Activated T-cell treated with anti-CD3 and anti-CD28 coated beads, Interleukin-2, amount 50 U/mL, for 72 hours (primary cell): ENCODE measurements at places on chromosomes 6 and 20. TPM values are rescaled to one million over a fixed set of nuclear protein-coding genes. Genes with fewer than 3 reads are reported as not detected.

Gene STMND1
- total RNA-seq = not detected

GRCh38 chr20:43570496-43570895 lies 11.7 kb downstream of the SGK2 start:
- DNase-seq = no peak

DNA sequence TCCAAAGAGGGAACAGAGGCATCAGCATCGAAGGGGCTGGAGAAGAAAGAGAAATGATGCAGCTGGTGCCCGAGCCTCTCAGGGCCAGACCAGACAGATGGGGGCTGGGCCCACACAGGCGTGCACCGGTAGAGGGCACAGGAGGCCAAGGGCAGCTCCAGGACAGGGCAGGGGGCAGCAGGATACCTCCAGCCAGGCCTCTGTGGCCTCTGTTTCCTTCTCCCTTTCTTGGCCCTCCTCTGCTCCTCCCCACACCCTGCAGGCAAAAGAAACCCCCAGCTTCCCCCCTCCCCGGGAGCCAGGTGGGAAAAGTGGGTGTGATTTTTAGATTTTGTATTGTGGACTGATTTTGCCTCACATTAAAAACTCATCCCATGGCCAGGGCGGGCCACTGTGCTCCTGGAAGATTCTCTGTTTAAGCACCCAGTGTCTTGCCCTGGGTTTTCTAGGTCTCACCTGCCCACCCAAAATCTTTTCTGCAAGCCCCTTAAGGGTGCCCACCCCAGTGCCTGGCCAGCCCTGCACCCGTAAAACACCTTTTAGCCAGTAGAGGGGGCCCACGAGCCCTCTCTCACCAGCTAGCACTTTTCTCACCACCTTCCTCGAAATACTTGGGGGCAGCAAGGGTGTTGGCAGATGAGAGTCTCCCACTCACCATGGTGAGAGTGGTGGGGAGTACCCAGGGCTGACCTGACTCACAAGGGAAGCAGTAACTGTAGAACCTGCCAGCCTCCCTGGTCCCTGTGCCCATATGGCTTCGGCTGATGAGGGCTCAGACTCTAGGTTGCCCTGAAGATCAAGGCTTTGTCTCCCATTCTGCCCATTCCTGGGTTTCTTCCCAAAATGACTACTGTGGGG lies 35.7 kb upstream of the ID1 start:
- DNase-seq = peak; percentile 71

DNA sequence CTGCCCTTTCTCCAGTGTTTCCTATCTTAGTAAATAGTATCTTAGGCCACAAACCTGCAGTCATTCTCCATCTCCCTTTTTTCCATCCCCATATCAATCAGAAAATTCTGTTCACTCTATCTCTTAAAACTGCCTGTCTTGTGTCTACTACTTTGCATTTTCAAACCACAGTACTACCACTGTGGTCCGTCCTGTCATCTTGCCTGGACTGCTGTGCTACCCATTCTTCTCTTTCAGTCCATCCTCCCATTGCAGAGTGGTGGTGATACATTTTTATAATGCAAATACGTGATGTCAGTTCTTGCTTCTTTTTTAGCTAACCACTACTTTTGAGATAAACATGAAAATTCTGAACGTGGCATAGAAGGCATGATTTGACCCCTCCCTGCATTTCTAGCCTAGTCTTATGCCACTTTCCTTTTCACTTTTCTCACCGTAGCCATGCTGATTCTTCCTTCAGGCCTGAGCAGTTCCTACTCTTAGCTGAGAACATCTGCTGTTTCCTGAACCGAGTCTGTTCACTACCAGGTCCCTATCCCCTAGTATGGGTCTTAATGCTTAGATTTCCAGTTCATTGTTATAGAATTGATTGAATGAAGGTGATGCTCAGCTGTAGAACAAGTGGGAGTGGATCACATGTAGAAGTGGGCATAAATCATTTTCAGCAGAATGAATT lies 13.8 kb downstream of the TBPL1 start:
- no peak for DNase-seq

- no peak for DNase-seq
Measured at GRCh38 chr6:39426073-39426456, 103.6 kb upstream of the KCNK16 start.
